Kidney (tissue), 22 donors: ENCODE measurements at places on chromosomes 2 and 18. TPM values are rescaled to one million over a fixed set of nuclear protein-coding genes. Genes with fewer than 3 reads are reported as not detected.

The ALPG gene
- not detected for total RNA-seq

DNA sequence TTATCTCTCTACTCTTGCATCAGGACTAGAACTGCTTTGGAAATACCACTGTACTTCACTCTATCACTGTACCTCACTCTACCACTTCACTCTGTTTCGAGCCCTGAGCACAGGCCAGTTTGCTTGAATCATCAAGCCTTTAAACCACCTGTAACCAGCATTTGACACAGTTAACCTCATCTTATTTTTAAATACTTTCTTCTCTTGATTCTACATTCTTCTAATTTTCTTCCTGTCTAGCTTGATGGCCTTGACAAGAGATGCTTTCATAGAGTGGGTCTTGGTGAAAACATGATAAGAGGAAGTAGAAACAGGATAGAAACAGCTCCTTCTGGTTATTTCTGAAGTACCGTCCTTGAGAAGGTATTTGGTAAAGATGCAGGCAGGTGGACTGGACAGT lies 78.1 kb downstream of the SPIRE1 start:
- DNase-seq = no peak
- no peak overlapping the region for H3K4me3 ChIP-seq
- H3K27ac ChIP-seq = no peak overlapping the region

DNA sequence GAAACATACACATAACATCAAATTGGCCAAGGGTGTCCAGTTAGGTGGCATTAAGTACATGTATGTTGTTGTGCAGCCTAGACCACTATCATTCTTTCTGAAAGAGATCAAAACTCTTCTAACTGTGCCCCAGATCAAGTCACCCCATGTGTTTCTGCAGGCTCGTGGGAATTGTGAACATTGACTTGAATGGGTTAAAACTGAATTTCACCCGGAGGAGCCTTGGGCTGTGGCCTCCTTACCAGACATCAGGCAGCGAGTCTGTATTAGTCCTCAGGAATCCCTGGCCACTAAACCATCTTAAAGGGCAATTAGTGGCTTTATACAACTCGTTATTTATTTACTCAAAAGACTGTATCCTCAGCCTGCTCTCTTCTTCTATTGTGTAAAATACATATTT lies 149.0 kb upstream of the REV1 start:
- H3K36me3 ChIP-seq = no peaks in the 10 kb centered on the region
- H3K4me3 ChIP-seq = no peak overlapping the region
- DNase-seq = no peak
- H3K27me3 ChIP-seq = no peaks in the 10 kb centered on the region
- H3K27ac ChIP-seq = no peak overlapping the region

DNA sequence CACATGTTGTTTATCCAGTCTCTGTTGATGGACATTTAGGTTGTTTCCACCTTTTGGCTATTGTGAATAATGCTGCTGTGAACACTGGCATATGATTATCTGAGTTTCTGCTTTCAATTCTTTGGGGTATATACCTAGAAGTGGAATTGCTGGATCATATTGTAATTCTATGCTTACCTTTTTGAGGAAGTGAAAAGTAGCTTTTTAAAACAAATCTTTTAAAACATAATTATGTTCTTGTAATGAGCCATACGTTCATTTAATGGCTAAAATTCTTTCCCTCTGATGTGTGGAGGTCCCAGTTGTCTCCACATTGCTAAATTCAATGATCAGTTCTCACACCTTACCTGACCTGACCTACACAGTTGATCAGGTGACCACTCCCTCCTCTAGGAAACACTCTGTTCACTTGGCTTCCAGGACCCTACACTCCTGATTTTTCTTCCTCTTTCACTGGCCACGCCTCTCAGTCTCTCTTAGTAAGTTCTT lies 27.8 kb upstream of the SERTAD2 start:
- no peak for DNase-seq
- no peak overlapping the region for H3K4me3 ChIP-seq
- no peak overlapping the region for H3K27ac ChIP-seq
